Stimulated activated CD4-positive, alpha-beta T cell treated with anti-CD3 and anti-CD28 coated beads, Interleukin-2, amount 100 ng/mL, for 4 hours (primary cell): ENCODE measurements at places on chromosomes 12 and 14.

DNA sequence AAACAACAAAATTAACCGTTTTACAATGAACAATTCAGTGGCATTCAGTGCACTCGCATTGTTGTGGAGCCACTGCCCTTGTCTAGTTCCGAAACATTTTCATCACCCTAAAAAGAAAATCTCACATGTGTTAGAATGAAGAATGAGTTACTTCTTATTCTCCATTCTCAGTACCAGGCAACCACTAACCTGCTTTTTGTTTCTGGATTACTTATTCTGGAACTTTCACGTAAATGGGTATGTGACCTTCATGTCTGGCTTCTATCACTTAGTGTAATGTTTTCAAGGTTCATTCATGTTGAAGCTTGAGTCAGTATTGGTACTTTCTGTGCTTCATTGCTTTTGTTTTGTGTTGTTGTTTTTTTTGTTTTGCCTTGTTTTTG, 15.6 kb downstream of the RCOR1 start:
- no peak for DNase-seq

- DNase-seq = no peak
Observed at GRCh38 chr12:95187865-95188415, 29.3 kb downstream of the FGD6 start.

- DNase-seq = no peak
Observed at GRCh38 chr12:66679461-66680084, 697 bp upstream of the GRIP1 start.

GRCh38 chr12:13538136-13538535, 341.6 kb downstream of the EMP1 start:
- DNase-seq = no peak

DNA sequence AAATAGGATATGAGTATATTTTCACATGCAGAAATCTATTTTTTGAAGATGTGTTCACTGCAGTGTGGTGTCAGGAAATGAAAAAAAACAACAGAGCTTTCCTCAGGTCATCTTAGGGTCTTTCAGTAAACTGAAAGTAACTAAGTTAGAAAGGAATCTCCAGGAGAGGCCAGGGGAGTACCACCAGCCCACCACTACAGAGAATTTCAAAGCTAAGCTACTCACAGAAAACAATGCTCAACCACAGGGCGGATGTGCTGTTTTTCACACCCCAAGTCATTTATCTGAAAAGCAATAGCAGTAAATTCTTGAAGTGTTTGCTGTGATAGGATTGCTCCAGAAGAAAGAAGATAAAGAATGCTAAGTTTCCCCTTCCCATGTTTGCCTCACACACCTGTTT, 79.0 kb downstream of the IFNG start:
- no peak for DNase-seq

DNA sequence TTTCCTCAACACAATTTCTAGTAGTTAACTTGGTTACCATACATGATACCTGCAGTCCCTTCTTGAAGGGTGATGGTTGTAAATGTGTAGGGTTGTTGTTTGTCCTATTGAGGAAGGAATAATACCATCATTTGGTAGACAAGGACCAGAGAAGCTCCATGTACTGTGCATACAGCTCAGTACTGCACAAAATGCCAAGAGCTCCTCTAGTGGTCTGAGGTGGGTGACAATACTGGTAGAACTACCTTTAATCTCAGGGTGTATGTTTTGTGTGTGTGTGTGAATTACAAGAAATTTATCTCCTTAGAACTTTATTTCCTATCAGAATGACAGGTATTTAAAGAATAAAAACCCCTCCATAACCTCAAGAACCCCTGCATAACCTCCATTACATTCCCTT, 575.3 kb downstream of the TMTC2 start:
- no peak for DNase-seq

DNA sequence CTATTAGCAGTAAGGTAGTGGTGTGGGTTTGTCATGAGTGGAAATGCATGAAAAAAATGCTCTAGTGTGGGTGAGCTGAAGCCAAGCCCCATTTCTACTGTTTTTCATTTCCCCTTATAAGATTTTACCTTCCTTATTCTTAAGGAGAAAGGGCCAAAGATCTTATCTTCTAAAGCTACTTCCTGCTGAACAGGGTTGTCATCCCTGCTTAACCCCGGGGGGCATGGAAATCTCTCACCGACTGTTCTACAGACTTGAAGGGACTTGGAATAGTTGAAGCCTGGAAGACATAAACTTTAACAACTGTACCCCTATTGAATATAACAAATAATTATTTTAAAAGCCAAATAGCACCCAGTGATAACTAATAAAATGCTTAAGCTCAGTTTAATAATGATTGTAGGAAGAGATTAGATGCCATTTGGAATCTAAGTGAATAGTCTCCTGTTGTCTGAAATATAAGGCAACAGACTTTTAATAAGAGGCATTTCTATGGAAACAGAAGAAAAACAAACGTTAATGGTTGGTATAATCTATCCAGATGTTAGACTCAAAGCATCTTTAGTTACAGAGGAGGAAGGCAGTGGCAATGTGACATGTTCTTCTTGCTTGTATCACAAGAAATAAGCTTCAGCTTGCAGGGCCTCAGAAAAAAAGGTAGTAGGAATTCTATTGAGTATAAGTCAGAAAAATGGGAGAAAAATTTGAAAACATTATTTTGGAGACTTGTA, 1.8 kb upstream of the GMFB start:
- DNase-seq = no peak

DNA sequence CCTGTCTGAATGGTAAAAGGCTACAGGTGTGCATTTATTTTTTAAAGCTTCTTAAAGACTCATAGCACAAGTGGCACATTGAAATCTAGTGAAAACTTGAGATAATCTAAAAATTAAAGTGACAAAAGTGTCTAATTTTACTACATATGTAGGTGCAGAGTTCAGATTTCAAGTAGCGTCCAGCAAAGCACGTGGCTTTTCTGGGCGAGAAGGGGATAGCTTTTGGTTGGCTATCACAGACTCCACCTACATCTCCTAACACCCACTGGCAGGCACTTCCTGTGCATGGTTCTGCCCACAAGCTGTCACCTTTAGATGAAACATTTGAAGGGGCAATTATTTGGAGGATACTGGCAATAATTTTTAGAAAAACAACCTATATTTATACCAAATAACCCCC, 1.9 kb upstream of the PITPNM2 start:
- DNase-seq = no peak

DNA sequence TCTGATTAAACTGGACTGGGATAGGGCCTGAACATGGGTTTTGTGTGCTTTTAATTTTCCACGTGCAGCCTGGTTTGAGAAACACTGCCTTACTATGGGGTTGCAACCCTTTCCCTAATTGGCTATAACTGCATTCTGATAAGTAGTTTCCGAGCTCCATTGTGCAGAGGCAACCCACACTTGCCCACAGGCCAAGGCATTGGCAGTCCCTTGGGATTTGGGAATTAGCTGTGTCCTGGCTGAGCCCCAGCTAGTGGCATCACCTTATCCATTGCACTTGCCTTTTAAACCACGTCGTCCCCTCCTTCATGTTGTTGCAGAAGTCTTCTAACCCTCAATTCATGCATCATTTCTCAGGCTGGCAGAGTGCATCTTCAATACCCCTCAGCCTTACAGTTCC, 10.2 kb downstream of the VCPKMT start:
- DNase-seq = no peak

- DNase-seq = no peak
Observed at GRCh38 chr14:64637735-64638473, 66.3 kb upstream of the PLEKHG3 start.
